ENCODE measurements at places on chromosomes 3 and 15.

DNA sequence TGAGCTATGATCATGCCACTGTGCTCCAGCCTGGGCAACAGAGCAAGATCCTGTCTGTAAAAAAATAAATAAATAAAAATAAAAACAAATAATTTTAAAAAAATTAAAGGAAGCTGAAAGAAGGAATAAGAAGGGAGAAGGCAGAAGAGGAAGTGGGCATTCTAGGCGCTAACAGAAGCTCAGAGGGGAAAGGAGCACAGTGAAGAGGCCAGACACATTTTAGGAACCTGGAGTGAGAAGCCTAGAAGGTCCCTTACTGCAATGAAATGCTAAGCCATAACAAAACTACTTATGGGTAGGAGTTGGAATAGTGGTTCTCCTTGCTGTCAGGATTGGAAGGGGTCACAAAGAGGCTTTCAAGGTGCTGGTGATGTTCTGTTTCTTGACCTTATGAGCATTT, 64.0 kb downstream of the ITGB5 start:
- no peak for DNase-seq

- no peak for DNase-seq
Measured at GRCh38 chr3:12838179-12838965, 3.0 kb downstream of the RPL32 start.

GRCh38 chr3:122927726-122928125, 99.8 kb downstream of the SEMA5B start:
- no peak for DNase-seq

DNA sequence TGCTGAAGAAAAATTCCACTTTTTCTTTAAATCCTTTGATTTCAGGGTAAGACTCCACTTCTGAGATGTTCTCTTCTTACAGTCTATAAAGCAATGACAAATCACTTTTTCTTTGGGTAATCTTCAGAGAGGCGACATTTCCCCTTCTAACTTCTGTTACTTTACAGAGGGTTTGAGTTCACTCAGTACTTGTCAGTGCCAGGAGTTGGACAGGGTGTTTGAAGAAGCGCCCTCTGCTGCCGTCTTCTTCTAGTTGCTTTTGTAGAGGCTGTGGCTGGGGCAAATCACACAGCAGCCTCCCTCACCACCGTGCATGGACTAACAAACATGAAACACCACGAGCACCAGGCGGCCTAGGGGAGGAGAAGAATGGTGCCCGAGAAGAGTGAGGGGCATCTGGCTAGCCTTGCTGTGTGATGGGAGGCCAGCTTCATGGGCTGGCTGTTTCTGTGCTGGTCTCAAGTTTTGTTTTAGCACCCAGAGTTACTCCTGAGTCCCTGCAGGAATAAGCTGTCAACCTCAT, at the start of gene CD80:
TSS of gene CD80 (minus strand) at position 174 of the 523 bp plus-strand sequence. CDS start 1,886 bp downstream, outside the sequence.
- no peak for DNase-seq

- DNase-seq: no peak
Measured at GRCh38 chr15:66993874-66994696, 71.3 kb upstream of the SMAD3 start.

DNA sequence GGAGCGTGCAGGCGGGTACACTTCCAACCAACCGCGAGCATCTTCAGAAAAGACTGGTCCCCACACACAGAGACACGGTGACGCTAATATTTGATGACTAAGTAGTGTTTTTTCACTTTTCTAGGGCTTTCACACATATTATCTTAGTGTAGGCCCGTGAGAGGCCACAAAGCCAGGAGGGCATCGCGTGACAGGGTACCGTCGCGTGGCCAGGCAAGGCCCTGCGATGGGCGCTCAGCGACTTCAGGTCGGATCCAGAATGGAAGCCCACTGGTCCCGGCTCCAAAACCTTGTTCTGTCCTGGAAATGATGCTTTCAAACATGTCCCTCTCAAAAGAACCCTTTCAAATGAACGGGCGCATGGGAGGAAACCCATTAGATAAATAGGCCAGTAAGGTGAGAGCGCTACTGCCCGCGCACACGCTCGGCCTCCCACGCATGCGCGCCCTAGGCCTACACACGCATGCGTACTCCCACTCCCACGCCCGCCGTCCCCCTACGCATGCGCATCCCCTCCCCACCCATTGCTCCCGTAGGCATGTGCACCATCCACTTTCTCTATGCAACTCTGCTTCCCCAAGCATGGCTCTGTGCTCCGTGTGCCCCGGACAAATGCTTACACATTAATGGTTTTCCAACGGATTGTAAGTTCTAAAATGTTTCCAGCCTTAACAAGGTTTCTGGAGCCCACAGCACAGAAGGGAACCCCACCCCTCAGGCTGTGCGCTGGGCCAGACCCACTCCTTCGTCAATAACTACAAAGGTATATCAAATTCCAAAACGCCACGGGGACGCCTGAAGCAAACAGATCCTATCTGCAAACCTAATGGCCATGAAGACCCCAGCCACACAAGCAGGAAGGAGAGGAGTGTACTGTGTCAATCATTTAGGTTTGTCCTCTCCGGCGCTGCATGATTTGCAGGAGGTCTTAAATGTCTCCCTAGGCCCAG, 72.1 kb downstream of the OCA2 start:
- no peak for DNase-seq

DNA sequence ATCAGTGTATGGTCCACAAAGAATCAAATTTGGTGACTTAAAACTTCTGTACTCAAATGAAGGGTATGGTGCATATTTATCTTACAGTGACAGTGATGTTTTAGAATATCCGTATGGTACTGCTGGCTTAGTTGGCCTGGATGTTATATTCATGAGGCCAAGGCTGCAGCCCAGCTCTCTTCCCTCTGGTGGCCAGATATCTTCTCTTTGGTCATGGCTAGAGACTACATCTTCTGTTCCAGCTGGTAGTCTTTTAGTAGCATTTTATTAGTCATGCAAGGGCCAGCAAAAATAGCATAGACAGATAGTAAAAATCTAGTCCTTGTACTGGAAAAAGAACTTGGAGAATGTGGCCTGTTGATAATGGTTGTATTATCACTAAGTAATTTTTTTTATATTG, 124.0 kb upstream of the ROPN1 start:
- no peak for DNase-seq

DNA sequence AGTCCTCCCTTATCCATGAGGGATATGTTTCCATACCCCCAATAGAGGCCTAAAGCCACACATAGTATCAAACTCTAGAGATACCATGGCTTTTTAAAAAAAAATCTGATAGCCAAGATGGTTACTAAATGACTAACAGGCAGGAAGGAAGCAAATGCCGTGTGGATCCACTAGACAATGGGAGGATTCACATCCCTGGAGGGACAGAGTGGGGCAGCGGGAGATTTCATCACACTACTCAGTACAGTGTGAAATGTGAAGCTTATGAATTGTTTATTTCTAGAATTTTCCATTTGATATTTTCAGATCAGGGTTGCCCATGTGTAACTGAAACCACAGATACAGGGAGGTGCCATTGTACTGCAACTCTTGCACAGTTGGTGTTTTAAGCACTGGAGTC, 826.6 kb downstream of the SQOR start:
- DNase-seq: no peak

DNA sequence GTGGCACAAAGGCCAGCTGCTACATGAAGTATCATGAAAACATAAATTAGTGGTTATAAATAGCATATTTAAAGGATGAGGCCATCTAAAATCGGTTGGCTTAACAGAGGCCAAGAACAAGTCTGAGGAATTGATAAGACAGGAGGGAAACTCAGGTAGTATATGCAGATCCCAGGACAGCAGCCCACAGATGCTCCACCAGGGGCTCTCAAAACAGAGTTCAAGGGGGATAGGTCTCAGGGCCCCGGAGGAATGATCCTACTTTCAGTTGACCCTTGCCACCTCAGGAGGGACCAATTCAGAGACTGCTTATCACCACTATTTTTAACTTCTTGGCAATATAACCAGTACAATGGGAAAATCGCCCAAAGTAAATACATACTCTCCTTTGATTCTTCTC, 56.8 kb downstream of the RORA start:
- DNase-seq: no peak

DNA sequence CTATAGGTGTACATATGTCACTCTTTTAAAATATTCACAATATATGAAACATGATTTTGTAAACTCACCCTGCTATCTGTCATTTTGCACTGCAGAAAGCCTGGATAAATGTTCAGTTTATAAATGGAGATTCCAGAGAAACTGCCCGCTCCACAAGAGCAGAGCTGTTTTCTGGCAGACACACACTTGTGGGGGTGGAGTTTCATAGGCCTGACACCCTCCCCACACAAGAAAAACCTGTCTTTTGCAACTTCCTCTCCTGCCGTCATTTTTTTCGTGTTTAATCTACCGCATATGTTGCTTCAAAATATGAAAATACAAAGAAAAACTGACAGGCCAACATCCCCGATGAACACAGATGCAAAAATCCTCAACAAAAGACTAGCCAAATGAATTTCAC, 479.0 kb downstream of the GABRG3 start:
- no peak for DNase-seq

GRCh38 chr3:102180280-102180931, 254.4 kb upstream of the ZPLD1 start:
- DNase-seq: no peak

DNA sequence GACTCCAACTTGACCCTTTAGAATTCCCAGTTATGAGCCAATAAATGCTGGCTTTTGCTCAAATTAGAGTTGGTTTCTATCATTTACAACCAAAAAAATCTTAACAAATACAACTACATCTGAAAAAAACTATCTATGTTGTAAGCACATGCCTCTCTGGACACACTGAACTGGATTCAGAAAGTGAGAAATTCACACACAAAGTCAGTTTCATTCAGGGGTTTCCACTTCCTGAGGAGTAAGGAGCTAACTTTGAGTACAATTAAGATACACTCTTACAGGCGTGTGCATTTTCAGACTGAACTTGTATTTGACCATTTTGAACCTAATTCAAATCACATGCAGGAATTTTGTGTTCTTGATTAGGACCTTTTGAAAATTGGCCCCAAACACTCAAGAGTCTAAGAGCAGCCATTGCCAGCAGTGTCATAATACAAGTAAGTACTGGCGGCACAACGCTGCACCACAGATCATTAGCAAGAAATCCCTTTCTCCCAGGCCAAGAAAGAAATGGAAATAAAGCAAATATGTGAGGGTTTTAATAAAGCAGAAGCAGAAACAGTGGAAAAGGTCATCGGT, 31.2 kb downstream of the LINS1 start:
- no peak for DNase-seq

GRCh38 chr3:32106929-32107362, 526 bp downstream of the GPD1L start:
- no peak for DNase-seq

GRCh38 chr3:160999274-160999673, 105.9 kb downstream of the B3GALNT1 start:
- no peak for DNase-seq

DNA sequence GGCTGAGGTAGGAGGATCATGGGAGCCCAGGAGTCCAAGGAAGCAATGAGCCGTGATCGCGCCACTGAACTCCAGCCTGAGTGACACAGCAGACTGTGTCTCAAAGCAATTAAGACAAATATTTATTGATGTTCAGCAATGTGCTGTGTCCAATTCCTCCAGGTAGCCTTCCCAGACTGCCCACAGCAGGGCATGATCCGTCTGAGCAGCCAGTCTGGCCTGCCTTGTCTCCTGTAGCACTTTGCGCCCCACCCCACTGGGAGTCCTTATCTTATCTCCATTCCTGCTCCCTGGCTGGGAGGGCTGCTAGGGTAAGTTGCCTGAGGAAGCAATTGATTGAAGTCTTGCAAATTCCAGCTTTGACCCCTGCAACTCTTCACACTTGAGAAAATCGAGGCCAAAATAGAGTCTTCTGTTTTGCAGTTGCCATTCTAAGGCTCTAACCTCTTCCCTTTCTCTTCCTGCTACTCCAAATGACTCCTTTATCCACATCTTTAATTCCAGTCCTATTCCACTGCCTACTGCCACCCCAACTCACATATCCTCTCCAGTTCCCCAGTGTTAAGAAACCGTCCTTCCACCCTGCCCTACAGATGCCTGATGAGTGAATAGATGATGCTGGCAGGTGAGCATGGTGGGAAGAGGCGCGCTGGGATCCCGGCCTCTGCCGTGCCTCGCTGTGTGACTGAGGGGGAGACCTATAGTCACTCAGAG, 26.9 kb upstream of the LCTL start:
- DNase-seq: no peak

GRCh38 chr15:101256757-101257156, 4.9 kb upstream of the CHSY1 start:
- no peak for DNase-seq

- DNase-seq: no peak
Measured at GRCh38 chr3:184234671-184235380, 5.4 kb downstream of the VWA5B2 start.

DNA sequence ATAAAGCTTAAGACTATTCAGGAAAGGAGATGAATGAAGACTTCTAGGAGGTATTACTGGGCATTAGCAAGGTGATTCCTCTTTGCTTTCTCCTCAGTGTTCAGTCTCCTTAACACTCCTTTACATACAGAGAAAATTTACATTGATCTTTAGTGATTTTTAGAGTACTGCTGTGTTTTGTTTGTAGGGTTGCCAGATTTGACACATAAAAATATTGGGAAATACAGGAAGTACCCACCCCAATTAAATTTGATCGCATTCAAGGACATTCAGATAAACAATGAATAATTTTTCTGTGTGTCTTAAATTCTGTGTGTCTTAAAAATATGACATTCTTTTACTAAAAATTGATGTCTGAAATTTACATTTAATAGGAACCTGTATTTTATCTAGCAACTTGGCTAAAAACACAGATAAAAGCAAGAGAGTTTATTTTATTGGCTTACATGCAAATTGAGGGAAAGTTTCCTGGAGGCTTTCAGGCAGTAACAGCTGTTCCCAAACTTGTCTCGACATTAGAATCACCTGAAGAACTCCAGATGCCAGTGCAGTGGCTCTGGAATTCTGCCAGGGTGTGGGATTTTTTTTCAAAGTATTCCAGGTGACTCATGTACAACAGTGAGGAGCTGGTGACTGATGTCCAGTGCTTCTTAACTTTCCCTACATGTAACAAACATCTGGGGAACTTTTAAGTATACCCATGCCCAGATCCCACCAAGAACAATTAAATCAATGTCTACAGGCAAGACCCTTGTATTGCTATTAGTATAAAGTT, 23.4 kb upstream of the PLOD2 start:
- DNase-seq: no peak

DNA sequence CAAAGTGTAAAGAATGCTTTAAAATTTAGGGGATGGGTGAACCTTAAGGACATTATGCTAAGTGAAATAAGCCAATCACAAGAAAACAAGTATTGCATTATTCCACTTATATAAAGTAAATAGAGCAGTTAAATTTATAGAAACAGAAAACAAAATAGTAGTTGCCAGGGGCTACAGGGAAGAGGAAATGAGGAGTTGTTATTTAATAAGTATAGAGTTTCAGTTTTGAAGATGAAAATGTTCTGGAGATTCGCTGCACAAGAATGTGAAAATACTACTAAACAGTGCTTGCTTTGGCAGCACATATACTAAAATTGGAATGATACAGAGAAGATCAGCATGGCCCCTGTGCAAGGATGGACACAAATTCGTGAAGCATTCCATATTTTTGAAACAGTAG, 32.0 kb downstream of the DNAH12 start:
- DNase-seq: no peak

- DNase-seq: no peak
Measured at GRCh38 chr3:177294221-177294620, 96.9 kb upstream of the TBL1XR1 start.
